ENCODE measurements at places on chromosomes 12 and 14.

GRCh38 chr12:66017736-66018135 is 112.8 kb downstream of the LLPH start:
- no peak for DNase-seq

GRCh38 chr14:51094282-51094821 is 553 bp downstream of the TRIM9 start:
- no peak for DNase-seq

DNA sequence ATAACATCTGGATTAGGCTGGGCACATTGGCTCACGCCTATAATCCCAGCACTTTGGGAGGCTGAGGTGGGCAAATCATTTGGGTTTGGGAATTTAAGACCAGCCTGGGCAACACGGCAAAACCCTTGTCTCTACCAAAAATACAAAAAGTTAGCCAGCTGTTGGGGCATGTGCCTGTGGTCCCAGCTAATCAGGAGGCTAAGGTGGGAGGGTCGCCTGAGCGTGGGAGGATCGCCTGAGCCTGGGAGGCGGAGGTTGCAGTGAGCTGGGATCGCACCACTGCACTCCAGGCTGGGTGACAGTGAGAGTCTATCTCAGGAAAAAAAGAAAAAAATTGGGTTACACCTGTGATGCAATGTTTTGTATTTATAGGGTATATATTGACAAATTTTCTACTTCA is 5.3 kb downstream of the NEK9 start:
- DNase-seq: no peak

DNA sequence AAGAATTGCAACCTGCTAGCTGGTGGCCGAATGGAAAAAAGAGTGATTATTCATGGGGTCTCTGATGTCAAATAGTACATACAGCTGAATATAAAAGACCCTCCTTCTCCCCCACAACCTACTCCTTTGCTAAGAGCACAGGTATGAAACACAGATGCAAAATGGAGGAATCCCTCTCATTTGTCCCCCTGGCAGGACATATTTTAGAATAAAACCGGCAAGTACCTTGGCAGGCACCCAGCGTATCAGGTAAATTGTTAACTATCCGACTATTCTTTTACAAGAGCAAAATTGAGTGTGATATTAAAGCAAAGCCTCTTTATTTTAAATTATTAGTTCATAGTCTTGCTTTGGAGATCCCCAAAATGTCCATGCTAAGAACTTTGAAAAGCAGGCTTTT is 73.7 kb upstream of the USP44 start:
- DNase-seq: no peak

DNA sequence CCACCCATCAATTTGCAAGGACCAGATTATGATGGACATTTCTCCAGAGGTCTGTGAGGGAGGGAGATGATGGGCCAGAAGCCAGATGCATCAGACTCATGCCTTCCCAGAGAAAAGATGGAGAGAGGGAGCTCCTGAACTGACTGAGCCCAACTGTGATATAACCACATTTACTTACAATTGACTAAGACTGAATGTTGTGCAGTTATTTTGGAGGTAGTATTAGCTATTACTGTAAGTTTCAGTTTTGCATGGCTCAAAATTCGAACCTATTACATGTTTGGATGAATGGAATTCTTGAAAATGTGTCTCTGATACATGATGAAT is 211.1 kb upstream of the SFSWAP start:
- no peak for DNase-seq

- no peak for DNase-seq
Measured at GRCh38 chr14:86027990-86028389, 498.0 kb downstream of the FLRT2 start.

- no peak for DNase-seq
Measured at GRCh38 chr12:5912011-5912410, 33.0 kb downstream of the ANO2 start.

GRCh38 chr14:53943751-53944083 is 12.9 kb downstream of the BMP4 start:
- DNase-seq: no peak

- DNase-seq: no peak
Measured at GRCh38 chr14:102883089-102883541, 39.3 kb upstream of the AMN start.

- DNase-seq: no peak
Measured at GRCh38 chr14:102798926-102799325, 21.7 kb downstream of the TRAF3 start.

GRCh38 chr12:70002912-70003255 is 177.9 kb downstream of the MYRFL start:
- DNase-seq: no peak

- DNase-seq: no peak
Measured at GRCh38 chr12:57545809-57546437, 1.1 kb downstream of the DCTN2 start.

DNA sequence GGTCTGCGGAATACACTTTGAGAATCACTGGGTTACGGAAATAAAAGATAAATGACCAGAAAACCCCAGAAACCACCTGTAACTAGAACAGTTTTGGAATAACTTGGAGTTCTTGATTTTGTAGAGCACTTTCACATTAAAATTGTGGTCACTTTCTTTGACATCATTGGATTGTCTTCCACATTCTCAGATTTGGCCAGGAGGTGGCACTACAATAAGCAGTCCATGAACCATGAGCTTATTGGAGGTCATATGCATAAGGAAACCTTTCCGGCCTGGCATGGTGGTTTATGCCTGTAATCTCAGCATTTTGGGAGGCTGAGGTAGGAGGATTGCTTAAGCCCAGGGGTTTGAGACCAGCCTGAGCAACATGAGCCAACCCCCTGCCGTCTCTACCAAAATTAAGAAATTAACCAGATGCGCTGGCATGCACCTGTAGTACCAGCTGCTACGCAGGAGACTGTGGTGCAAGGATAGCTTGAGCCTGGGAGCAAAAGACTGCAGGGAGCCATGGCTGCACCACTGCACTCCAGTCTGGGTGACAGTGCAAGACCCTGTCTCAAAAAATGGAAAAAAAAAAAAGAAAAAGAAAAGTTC is 107.7 kb upstream of the CAND1 start:
- peak; percentile 4 for DNase-seq

DNA sequence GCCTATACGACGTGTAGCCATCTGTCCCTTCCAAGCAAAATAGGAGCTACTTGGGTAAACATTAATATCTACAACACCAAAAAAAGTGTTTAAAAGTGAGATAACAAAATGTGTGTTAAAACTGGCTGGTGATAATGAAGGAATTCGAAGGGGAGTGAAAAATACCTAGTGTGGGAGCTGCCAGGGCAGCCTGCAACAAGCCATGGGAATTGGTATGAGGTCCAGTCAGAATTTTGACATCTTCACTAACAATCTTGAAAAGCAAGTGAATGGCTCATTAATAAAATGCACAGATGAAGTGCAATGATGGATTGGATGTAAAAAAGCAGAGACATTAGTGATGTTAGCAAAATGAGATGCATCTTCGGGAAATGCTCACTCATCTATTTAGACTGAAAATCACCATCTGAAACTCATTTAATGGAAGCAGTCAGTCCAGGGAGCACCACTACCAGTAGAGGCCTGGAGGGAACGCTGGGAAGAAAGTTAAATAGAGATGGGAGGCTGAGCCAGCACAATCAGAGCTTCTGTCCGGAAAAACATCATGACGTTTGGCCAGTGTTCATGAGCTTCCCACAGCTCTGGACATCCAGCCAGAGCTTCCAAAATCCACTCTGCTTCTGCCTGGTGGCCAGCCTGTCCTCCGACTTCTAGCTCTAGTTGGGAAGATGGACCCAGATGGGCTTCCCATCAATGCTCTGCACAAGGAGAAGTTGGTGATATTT is 405.0 kb upstream of the TMTC1 start:
- DNase-seq: no peak

- no peak for DNase-seq
Measured at GRCh38 chr12:100265732-100266584, 921 bp downstream of the DEPDC4 start.

DNA sequence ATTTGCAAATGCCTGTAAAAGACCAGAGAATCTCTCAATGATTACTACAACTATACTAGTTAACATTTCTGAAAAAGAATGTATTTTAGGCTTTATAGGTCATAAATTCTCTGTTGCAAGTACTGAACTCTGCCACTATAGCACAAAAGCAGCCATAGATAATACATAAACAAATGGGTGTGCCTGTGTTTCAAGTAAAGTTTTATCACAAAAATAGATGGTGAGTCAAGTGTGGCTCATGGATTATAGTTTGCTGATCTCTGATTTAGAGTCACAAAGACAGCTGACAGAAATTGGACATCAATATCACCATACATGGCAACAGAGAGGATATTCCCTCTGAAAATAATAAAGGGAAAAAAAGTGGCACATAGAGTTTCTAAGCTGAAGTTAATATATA is 68.1 kb downstream of the FSCB start:
- DNase-seq: no peak

GRCh38 chr12:76307083-76307482 is 41.1 kb downstream of the BBS10 start:
- no peak for DNase-seq

DNA sequence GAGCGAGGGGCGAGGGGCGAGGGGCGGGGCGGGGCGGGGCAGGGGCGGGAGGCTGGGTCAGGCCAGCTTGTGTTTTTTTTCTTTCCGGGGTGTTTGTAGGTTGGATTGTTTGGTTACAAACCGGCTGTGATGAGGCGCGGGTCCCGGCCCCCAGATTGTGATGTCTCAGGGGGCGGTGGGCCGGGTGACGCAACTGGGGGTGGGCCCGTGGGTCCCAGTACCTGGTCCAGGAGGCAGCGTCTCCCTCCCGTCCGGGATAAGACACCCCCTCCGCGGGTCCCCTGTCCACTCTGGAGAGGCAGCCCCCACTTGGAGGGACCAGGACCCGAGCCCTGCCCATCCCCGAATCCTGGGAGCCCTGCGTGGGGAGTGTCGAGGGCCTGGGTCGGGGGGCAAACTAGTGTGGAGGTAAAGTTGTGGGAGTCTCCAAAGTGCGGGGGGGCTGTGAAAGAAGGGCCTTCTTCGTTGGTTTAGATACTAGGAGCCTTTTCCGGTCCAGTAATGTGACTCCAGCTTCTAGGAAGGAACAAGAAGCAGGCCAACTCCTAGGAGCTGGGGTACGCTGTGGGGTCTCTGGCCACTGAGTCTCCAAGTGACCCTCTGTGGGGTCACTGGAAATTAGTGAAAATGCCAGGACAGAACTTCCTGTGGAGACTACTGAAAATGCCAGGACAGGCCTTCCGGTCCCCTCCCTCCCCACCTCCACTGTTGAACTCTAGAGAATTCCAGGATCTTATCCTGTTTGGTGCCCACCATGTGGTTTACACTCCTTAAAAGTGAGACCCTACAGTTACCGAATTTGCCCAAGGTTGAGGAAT is 579 bp upstream of the CLMN start:
- DNase-seq: no peak

GRCh38 chr12:107732365-107732764 is 28.6 kb downstream of the PRDM4 start:
- no peak for DNase-seq

GRCh38 chr12:107152315-107152714 is 59.0 kb upstream of the CRY1 start:
- no peak for DNase-seq

DNA sequence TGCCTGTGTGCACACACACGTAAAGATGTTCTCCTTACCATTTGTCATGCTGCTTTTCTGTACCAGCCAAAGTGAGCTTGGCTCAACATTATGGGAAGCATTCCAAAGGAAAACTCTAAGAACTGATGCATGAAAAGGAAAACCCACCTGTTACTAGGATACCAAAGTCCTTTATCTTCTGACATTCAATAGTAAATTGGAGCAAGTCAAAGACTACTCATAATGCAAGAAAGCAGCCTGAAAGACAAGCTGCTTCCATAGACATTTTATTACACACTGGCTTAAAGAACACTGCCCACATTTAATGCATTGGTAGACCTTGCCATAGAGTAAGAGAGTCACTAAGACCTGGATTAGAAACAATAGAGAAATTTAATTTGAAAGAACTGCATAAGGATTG is 159.0 kb downstream of the LRIG3 start:
- DNase-seq: no peak

GRCh38 chr12:12010277-12011039 is 60.3 kb upstream of the BCL2L14 start:
- DNase-seq: peak; percentile 66

DNA sequence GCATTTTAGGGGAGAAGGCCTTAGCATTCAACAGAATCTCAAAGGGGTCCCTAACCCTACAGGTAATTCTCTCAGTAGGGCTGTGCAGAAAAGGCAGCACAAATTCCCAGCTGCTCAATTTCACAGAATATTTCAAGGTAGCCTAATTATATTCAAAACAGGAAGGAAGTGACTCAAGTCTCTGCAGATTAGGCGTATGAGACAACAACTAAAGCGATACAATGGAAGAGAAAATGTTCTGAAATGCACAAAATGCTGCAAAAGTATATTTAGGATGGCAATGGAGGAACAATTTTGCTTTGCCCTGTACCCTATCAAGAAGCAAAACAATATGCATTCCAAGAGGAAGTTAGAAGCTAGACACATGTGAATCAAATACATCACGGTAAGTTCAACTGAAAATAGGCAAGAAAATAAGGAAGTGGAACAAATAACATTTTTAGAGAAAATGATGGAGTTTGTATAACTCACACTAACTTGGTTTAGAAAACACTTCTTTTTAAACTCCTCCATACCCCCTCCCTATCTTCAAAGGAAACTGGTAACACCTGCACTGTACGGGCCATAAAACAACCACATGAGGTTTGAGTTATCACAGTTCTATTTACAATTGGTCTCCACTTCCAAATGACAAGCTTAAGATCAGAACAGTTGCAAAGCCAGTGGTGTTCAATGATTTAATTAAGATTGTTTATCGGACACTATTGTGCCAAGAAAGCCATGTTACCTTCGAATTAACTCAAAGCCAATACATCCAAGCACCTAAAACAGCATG is 1.6 kb downstream of the GIT2 start:
- DNase-seq: no peak

DNA sequence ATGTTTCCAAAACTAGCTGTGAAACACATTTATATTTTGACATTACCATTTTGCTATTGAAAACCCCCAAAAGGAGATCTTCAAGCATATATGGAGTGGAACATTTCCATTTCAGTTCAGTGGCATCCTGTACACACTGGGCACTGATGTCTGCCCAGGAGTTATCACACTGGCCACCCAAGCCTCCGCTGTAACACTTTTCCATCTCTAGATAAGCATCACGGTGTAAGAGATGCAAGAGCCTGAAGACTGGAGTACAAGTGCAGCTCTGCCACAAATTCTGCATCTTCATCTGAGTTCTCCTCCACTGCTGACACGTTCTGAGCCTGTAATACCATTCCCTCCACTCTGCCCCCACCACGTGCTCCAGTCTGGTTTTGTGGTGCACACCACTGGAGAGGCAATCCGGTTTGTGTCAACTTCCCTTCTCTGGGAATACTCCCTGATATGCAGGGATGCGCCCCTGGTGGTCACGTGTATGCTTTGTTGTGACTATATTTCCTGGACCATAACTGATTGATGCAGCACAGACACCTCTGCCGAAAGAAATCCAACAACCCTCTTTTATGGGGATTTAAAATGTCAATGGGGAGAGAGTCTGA is 12.7 kb downstream of the SPTLC2 start:
- DNase-seq: no peak

DNA sequence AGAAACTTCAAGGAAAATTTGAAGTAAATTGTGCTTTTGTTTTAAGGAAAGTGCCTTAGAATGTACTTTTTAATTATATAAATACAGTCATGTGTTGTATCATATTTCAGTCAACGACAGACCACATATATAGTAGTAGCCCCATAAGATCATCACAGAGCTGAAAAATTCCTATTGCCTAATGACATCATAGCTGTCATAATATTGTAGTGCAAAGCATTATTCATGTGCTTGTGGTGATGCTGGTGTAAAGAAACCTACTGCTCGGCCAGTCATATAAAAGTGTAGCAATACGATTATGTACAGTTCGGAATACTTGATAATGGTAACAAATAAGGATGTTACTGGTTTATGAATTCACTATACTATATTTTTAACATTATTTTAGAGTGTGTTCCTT is 198.9 kb upstream of the SLC16A7 start:
- DNase-seq: no peak

Data from KG1 (cell line).